Activated naive CD8-positive, alpha-beta T cell treated with anti-CD3 and anti-CD28 coated beads, Interleukin-2, amount 50 U/mL, for 16 hours (primary cell): ENCODE measurements at places on chromosomes 5 and 9.

GRCh38 chr5:142915813-142916424, 145.7 kb downstream of the ARHGAP26 start:
- no peak for DNase-seq

GRCh38 chr5:139473565-139473964, 2.8 kb downstream of the SMIM33 start:
- no peak for DNase-seq

GRCh38 chr5:1962619-1963355, 80.1 kb upstream of the IRX4 start:
- no peak for DNase-seq

DNA sequence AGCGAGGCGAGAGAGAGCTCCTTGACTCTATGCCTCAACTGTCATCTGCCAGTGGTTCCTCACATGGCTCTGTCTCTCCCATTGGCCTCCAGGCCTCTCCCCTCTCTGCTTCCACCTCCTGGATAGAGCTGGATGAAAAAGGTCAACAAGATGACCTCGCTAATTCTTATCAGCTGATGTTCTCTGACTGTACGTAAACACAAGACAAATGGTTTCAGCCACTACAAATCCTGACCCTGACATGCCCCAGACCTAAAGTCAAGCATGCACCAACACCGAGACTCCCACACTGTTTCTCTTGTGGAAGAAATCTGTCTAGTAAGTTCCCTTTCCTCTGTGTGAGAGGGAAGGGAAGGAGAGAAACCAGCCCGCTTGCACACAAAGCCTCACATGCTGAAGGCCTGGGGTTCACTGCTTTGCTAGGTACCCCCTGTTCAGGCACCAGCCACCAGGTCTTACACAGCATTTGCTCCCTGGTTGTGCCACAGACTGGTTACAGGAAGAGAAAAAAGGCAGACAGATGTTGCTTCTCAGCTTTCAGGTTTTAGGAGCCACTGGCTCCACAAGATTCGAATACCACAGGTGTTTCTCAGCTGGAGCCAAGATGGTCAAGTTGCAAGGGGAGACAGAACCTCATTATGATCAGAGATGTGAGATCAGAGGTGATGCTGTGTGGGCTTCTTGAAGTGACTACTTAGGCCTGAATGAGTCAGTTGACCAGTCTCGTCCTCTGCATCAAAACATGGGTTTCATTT, 592.5 kb downstream of the CCDC171 start:
- no peak for DNase-seq

GRCh38 chr5:25554077-25554476, 909.3 kb upstream of the CDH10 start:
- DNase-seq, result no peak

DNA sequence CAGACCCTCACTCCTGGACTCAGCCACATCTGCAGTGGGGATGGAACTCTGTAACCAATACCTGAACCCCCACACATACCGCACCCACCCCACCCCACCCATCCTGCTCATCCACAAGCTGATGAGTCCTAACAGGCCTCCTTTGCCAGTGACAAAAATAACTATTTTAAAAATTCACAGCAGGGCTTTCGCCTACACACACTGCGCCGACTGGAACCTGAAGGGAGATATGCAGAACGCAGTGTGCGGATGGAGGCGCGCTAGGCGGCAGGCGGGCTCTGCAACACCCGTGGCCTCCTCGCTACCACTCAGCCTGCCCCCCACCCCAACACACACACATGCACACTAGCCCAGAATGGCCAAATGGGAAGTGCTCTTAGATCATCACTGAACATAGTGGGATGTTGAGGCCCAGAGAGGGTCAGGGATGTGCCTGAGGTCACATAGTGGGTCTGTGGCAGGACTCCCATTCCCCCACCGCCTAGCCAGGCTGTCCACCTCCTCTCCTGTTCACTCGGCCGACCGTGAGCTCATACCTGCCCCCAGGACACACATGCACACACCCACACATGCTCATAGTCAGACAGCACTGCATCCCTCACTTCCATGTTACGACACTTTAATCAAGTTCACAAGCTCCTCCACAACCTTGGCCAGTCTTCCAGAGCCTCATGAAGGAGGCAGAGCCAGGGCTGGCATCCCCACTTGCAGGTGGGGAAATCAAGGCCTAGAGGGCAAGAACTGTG, 6.3 kb upstream of the CAMK2A start:
- DNase-seq, result no peak

DNA sequence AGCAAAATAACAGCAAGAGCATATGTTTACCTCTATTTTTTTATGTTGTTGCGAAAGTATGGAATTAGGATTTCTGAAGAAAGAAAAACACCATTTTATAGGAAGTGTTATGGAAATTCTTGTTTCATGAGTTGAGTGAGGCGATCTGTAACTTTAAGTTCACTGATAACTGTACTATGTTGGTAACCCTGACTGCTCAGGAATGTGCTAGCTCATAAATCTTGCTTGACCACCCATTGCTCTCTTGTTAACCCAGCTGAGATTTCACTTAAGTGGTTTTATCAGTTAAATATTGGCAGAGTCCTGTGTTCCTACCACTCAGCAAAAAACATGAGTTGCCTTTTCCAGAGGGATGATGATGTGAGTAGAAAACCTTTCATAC, 91.1 kb upstream of the STARD4 start:
- no peak for DNase-seq

DNA sequence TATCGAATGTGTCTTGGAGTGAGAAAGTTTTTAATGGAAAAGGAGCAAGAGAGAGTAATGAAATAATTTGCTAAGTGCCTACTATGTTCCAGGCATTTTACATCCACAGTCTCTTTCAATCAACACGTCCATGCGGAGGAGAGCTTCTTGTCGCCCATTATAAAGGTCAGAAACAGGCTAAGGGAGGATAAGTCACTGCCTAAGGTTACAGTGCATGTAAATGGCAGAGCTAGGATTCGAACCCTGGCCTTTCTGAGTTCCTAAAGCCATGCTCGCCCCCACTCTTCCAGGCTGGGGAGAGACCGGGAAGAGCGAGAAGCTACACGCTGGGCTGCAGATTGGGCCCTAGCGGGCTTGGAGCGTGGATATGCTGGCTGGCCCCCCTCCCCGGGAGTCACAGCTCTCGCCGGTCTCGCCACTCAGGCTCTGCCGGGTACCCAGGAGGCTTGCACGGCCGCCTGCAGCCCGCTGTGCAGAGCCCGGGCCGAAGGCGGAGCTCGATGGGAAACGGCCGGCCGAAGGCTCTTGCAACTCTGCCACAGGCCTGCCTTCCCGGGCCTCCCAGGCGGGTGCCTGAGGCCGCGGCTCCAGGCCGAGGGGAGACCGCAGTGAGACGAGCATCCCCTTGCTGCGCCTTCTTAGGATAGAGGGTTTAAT, 775 bp upstream of the LHX2 start:
- DNase-seq, result no peak

GRCh38 chr5:41575110-41575779, 64.8 kb upstream of the PLCXD3 start:
- no peak for DNase-seq

- DNase-seq, result no peak
Observed at GRCh38 chr5:142701673-142702311, 15.9 kb upstream of the FGF1 start.

- DNase-seq, result no peak
Observed at GRCh38 chr9:99221266-99221620, 499 bp downstream of the ALG2 start.

GRCh38 chr9:72592502-72593403, 71.3 kb downstream of the TMC1 start:
- no peak for DNase-seq
